Fibroblast of skin of scalp (primary cell): ENCODE measurements at places on chromosomes 2 and 18.

DNA sequence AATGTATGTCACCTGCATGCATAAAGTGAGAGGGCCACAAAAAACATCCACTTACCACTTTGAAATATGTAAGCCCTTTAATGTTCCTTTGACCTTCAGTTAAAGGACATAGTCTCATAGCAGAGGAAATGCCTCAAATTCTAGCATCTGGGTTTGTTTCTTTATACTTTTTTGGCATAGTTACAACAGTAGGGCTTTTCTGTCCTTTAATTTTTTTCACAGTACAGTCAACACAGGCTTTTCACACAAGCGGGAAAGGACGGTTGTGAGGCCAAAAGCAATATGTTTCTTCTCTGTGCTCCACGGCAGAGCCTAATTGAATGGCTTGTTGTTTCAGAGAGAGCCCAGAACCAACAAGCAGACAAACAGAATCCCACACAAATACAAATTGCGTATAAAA is 57.6 kb downstream of the CRIM1 start:
- DNase-seq = peak; percentile 69

- peak; percentile 75 for DNase-seq
Observed at GRCh38 chr2:177606636-177607035, 214.1 kb downstream of the AGPS start.

DNA sequence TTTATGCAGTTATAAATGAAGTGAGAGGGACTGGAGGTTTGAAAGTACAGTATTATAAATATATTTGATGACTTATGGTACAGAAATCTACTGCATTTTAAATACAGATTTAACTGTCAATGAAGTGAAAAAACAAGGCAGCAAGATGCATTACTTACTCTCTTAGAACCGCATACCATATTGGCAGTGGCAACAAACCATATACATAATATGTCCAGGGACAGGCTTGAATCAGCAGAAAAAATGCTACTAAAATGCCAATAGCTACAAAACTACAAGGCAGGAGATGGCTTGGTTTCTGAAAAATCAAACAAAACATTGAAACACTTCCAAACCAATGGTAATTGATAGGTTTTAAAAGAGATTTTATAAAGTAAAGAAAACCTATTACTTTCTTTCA is 77.2 kb downstream of the PIGN start:
- DNase-seq = peak; percentile 76

- no peak for DNase-seq
Observed at GRCh38 chr18:23888881-23889280, 125.7 kb upstream of the TTC39C start.

- peak; percentile 15 for DNase-seq
Observed at GRCh38 chr2:18855027-18855426, 265.7 kb upstream of the NT5C1B start.

- peak; percentile 68 for DNase-seq
Observed at GRCh38 chr2:195658541-195658890, 1.5 kb downstream of the SLC39A10 start.

DNA sequence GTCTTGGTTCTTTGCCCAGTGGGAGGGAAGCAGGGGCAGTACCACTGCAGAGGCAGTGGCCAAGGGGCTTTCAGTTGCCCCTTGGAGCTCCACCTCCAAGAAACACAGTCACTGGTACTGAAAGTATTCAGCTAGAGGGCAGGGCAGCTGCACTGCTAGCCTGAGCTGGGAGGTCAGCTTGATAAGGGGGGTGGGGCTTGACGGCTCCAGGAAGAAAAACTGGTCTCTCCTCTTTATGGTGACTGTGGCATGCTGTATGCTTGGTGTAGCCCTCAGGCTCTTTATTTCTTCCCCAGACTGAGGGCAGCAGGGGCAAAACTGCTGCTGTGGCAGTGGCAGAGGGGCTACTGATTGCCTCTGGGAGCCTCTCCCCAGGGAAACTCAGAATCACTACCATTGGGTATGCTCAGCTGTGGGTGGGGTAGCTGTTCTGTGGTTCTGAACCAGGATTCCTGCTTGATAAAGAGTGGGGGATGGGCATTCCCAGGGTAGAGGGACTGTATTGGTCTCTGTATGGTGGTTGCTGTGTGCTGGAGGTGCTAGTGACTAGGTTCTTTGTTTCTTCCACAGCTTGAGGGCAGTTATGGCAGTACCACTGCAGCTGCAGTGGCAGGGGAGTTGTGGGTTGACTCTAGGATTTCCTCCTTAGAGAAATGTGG is 134.6 kb upstream of the SCN7A start:
- DNase-seq = no peak

DNA sequence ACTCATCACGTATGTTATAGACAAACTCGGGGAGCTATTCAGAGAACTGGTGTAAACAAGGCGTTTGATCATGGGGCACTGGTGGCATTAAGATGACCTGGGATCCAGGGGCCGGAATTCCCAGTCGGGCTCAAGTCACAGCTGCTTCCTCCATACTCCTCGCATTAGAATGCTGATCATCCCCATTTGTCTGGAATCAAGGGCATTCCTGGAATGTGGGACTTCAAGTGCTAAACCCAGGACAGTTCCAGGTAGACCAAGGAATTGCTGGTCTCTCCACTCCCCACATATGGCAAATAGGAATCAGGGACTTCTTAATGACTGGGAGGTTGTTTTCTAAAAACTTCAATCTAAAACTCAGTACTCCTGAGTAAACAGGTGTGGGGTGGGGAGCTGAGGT is 355.7 kb upstream of the RAB6C start:
- no peak for DNase-seq

DNA sequence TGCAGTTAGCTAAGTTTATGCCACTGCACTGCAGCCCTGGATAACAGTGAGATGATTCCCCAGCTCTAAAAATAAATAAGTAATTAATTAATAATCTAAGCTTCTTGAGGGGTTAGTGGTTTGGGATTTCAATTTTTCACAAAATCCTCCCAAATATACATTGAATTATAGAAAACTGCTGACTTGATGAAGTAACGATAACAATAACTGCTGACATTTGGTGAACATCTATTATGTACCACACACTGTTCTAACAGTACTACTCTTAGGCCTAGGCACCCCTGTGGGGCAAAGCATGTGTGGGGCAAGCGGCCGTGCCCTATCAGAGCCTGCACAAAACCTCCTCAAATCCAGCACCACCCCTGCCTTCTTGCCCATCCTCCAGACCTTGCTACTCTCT is 245.8 kb upstream of the EPHA4 start:
- no peak for DNase-seq

- no peak for DNase-seq
Observed at GRCh38 chr18:79922971-79923411, 28.5 kb downstream of the SLC66A2 start.

DNA sequence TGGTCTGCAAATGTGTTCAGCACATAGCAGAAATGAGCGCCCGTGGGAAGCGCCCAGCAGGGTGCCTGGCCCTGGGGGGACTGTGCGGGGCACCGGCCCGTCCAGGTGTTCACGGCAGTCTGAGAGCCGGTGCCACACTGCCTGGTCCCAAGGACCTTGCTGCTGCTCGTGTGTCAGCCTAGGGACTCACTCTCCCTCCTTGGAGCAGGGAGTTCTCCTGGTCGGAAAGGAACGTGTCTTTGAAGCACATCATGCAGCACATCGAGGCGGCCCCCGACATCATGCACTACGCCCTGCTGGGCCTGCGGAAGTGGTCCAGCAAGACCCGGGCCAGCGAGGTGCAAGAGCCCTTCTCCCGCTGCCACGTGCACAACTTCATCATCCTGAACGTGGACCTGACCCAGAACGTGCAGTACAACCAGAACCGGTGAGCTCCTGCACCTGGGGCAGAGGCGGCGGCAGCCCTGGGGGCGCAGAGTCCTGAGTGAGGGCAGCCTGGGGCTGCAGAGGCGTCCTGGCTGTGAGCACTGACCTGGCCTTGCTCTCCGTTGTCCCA is 36.0 kb downstream of the NTSR2 start:
- no peak for DNase-seq

GRCh38 chr2:147386284-147386683 is 458.5 kb upstream of the ACVR2A start:
- DNase-seq = no peak

DNA sequence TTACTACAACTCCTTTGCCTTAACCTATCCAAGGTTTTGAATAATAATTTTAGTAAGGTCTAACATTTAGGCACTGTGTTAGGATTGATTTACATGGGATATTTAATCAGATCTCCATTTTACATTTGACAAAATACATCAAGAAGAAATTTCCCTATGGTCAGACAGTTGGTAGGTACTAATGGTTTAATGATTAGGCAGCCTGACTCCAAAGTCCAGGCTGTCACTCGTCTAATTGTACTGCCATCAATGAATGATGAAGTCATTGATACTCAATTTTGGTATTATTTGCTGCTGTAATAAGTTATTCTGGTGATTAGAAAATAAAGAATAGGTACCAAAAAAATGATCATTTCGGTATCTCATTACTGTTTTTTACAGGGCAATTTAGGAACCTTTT is 14.1 kb downstream of the BBS5 start:
- no peak for DNase-seq

DNA sequence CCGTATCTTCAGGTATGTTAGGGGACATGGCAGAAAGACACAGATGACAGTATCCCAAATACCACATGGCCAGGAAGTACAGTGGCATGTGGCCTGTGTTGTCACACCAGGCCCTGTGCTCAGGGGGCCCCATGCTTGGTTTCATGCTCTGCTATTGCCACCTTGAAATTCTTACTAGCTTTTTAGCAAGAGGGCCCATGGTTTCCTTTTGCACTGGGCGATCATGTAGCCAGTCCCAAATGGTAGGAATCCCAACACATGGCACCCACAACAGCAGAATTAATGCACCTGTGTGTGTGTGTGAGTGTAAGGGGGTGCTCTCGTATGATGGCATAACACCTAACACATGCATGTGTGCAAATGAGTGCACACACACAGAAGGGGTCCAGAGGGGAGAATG is 39.2 kb downstream of the MYO7B start:
- no peak for DNase-seq

DNA sequence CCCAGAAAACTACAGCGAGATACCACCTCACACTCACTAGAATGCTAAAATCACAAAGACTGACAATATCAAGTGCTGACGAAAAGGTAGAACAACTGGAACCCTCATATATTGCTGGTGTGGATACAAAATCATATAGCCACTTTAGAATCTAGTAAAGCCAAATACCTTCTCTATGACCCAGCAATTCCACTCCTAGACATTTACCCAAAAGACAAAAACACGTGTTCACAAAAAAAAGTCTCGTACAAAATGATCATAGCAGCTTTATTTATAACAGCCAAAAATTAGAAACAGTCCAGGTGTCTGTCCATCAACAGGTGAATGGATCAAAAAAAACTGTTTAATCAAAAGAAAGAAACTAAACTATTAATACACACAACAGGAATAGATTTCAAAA is 126.6 kb downstream of the ZFP36L2 start:
- DNase-seq = no peak

- no peak for DNase-seq
Observed at GRCh38 chr18:7516266-7517117, 50.6 kb upstream of the PTPRM start.

DNA sequence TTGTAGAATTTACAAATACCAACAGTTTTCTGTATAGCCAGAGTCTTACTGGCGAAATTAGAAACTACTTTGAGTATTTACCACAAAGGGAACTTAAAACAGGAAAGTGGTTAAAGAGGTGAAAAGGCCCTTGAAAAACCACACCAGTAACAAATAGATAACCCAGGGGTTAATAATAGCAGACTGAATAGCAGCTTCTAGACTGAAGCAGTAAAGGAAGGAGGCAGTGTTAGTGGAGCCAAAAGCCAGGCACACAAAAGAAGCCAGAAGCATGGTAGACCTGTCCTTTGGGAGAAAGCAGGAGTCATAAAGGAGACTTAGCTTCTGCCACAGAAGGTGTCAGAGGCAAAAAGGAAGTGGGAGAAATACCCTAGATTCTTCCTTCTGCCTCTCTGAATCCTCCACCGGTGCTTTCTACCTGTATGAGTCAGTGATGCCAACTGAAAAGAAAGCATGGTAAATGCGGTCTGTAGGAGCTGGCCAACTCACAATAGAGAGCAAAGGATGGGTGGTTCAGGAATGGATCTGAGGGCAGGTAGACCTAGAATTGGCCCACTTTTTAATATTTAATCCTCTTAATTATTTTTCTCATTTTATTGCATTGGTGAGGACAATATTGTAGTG is 97.3 kb downstream of the ARL6IP6 start:
- DNase-seq = no peak

DNA sequence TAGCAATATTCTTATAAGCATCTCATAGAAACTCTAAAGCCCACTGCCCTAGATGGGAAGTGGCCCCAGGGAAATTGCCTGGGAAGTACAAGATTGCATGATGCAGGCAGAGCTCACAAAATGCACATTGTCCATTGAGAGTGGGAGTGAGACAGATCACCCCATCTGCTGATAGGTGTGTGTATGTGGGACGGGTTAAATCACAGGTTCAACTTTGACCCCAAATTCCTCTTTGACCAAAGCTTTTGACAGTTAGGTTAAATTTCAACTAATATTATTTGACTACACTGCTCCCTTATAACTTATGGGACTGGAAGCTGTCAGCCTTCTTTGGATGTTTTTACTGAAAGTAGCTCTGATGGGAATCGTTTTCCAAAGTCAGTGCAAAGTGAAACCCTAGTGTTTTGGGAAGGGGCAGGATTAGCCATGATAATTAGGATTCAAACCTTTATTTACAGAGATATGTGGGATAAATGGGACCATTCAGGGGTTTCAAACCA is 11.4 kb upstream of the FABP1 start:
- no peak for DNase-seq

- no peak for DNase-seq
Observed at GRCh38 chr2:43511199-43511598, 84.6 kb downstream of the THADA start.

GRCh38 chr18:46474487-46475389 is 182.3 kb downstream of the LOXHD1 start:
- DNase-seq = no peak

DNA sequence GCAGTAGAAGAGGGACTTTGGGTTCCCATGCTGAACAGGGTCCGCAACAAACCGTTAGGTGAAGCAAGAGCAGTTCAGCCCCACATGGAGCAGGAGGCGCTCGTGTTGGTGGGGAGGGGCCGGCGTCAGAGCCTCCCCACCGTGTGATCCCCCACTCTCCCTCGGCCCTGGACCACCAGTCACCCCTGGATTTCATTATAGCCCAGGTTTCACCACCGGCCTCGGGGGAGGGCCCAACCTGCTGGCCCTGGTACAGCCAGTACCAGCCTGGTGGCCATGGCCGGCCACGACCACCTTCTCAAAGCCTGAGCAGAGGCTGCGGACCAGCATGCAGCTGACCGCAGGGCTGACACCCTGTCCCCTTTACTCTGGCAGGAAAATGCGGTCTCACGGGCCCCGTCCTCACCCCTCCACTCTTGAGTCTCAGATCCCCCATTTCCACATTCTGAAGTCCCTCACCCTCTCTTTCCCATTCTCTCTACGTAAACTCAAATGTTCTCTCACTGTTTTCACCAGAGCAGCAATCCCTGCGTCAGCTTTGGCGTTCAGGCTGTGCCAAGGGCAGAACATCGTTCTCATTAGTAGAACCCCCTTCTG is 8.6 kb downstream of the MLPH start:
- DNase-seq = no peak

- no peak for DNase-seq
Observed at GRCh38 chr18:69968039-69968438, 20.4 kb upstream of the CD226 start.

- no peak for DNase-seq
Observed at GRCh38 chr2:96233436-96233835, 24.8 kb upstream of the STARD7 start.
